ENCODE measurements at places on chromosomes 7 and 10.
A peak's percentile ranks its signal among the peaks of the same experiment; 100 is the strongest.

DNA sequence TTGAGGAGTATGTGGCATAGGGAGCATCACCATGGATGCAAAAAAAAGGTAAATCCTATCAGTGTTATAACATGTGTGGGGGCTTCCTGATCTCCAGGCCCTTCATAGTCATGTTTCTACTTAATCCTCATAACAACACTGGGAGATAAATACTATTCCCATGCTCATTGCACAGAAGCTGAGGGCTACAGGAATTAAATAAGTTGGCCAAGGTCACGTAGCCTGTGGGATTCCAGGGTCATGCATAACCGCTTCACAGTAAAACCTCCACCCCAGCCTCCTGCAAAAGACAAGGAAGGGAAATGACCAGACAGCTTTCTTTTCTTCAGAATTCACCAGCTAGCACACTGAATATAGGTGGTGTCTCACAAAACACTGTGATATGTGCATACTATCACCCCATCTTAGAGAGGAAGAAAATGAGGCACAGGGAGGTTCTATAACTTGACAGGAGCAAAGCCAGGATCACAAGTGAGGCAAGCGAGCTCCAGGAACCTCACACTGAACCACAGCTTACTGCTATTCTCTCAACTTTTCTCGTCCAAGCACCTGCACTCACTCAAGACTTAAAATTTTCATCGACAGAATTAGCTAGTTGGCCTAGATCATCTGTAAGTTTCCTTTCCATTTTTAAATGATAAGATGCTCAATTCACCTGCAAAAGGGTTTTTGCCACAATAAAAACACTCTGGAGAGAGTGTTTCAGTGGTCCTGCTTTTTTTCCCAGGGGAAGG lies 13.4 kb downstream of the JAZF1 start:
- no peak for DNase-seq

DNA sequence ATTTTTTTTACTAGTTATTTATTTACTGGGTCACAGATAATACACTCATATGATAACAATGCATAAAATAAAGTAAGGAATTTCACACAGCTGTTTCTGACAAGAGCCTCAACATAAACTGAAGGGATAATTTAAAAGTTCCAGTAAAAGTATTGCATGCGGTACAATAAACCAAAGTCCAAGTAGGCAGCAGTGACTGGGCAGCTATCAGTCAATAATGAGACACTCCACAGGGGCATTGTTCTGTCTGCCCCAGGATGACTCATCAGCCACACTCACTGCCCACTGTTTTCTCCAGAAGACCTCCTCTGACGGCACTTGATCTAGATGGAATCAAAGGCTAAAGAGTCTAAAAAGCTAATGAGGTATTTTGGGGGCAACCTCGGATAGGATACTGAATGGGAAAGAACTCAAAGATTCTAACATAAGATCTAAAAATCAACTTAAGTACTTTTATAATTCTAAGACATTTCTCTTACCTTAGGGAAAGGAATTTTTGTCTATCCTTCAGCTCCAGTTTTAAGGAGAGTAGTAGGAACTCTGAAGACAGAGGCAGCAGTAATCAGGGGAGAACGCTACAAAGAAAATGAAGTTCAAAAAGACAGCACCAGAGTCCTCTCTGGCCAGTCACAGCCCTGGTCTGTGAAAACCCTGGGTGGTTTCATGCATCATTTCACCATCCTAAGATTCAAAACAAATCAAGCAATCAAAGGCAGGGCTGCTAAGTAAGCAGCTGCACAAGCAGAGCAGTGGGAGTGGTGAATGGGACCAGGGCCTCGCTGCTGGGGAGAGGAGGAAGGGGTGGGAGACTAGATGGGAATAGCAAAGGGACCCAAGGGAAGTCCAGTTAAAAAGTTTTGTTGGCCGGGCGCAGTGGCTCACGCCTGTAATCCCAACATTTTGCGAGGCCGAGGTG lies 175.1 kb downstream of the AVL9 start:
- no peak for DNase-seq

GRCh38 chr10:116504786-116505185 lies 40.9 kb upstream of the PNLIP start:
- DNase-seq = no peak

- DNase-seq = peak; percentile 89
These were observed 11.9 kb downstream of the SSC4D start for GRCh38 chr7:76397409-76398183.

- DNase-seq = no peak
These were observed 55.5 kb upstream of the CCNJ start for GRCh38 chr10:95987685-95988426.

- DNase-seq = no peak
These were observed 114.8 kb upstream of the ADO start for GRCh38 chr10:62689712-62690111.

GRCh38 chr10:92773776-92774175 lies 74.5 kb upstream of the EXOC6 start:
- no peak for DNase-seq

DNA sequence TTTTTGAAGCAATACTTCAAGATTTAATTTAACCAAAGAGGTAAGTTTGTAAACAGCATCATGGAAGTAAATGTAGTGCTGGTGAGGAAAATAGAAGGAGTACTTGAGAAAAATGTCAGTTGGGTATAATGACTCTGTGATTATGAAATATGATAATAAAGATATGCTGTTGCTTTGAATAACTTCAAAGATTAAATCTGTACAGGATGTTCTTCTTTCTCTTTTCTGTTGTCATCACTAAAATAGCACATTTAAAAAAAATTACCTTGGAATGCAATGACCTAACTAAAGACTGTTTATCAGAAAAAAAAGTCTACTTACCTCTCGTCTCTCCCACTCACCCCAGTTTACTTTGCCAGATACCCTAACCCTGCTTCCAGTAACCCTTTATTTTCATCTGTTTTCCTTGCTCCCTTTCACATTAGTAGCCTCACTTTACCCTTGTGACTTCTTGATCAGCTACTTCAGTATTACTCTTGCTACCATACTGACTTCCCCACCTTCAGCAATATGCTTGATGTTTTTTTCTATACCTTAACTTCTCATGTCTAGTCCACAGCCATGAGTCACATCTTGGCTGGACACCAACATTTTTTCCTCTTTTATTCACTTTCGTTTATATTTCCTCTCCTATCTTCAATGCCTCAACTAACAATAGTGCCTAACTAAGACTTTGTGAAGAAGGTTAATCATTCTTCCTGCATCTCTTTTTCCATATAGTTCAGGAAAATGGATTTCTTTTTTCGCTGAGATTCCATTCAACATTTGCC lies 29.7 kb upstream of the TAS2R16 start:
- DNase-seq = no peak

Measured in suprapubic skin (tissue), 4 donors.